ENCODE measurements at places on chromosomes 1 and 21.

- no peak for DNase-seq
Measured at GRCh38 chr21:36849461-36850105, 116.9 kb downstream of the HLCS start.

DNA sequence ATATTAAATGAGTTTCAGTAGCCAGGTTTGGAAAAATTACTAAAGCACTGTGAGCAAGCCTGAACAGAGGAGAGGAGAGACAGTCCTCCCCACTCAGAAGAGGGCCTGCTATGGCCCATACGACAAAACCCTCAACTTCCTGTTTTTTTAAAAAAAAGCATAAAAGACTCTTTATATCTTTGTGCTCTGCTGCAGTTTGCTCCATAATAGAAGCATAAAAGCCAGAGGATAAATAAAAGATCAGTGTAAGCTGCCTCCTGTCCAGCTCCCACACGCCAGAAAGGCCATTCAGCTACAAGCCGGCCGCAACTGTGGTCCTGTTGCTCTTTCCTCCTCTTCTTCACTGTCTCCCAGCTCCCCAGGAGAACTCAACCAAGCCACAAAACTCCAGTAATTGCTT, 37.8 kb downstream of the NID1 start:
- DNase-seq = no peak

DNA sequence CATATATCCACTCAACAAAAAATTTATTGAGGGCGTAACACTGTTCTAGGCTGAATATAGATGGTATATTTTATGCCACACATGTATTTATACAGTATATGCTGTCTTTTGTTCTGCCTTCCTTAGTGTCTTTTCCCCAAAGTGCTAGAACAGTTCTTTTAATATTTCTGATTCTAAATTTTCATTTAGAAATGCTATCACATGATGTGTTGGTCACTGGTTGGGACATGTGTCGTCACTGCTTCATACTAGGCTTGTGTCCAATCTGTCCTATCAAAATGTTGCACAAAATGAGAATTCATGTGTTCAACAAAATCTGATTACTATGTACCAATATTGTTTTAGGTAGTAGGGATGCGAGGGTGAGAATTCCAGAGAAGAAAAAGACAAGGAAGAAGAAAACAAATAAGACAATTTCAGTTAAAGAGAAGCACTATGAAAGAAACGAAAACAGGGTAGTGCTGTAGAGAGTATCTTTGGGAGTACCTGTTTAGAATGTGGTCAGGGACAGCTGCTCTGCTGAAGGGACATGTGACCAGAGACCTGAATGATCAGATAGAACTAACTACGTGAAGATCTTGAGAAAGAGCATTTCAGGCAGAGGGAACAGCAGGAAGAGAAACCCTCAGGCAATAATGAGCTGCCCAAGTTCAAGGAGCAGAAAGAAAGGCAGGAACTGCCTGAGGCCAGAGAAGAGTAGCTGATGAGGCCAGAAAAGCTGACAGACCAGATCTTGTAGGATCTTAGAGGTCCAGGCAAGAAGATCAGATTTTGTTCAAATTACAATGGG, 1.3 kb downstream of the KMO start:
- no peak for DNase-seq

DNA sequence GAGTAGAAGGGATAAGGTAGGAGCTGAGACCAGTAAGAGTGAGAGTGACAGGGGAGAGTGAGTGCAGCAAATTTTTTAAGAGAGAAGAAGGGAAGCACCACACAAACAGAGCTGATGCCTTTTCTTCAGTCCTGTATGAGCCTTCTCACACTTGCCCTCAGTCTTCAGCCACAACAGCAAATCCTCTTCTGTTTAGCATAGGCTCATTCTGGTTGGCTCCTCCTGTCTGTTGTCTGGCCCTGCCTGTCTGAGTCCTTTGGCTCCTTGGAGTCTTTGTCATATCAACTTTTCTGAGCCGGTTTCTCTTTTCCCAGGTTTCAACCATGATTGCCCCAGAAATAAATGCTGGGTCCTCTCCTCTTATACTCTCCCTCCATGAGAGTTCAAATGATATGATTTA, 12.7 kb upstream of the CASQ1 start:
- DNase-seq = no peak

GRCh38 chr1:7869136-7869920, 16.5 kb upstream of the UTS2 start:
- no peak for DNase-seq

GRCh38 chr1:34320053-34320669, 143.5 kb downstream of the C1orf94 start:
- DNase-seq = no peak

DNA sequence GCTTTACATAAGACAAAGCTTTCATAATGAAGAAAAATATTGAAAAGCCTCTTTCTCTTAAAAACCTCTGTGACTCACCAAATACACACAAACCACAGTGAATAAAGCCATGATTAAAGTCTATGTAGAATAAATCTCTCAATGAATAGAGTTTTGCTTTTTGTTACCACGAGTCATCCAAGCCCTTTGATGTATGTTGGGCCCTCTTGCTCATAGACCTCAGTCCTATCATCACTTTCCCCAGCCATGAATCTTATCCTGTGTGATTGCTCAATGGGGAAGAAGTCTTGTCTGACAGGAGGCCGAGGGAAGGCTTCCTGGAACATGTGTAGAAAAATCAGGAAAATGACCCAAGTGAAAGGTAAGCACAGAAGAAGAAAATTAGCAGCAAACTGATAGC, 60.8 kb downstream of the NGF start:
- no peak for DNase-seq

GRCh38 chr1:211738691-211739301, 63.4 kb upstream of the NEK2 start:
- peak; percentile 17 for DNase-seq

GRCh38 chr21:38472412-38473108, 25.7 kb downstream of the ERG start:
- no peak for DNase-seq

All from activated naive CD8-positive, alpha-beta T cell treated with anti-CD3 and anti-CD28 coated beads, Interleukin-2, amount 50 U/mL, for 24 hours (primary cell).